LoVo (cell line): ENCODE measurements at places on chromosomes 5 and 9.
A peak's percentile ranks its signal among the peaks of the same experiment; 100 is the strongest.

GRCh38 chr9:10130061-10130675 is 482.6 kb downstream of the PTPRD start:
- no peak for DNase-seq

- peak; percentile 36 for DNase-seq
Observed at GRCh38 chr5:148791334-148791667, 35.1 kb upstream of the ADRB2 start.

GRCh38 chr5:52928689-52929088 is 60.5 kb upstream of the ITGA2 start:
- DNase-seq, result no peak

- no peak for DNase-seq
Observed at GRCh38 chr5:110769000-110769681, 30.3 kb downstream of the SLC25A46 start.

DNA sequence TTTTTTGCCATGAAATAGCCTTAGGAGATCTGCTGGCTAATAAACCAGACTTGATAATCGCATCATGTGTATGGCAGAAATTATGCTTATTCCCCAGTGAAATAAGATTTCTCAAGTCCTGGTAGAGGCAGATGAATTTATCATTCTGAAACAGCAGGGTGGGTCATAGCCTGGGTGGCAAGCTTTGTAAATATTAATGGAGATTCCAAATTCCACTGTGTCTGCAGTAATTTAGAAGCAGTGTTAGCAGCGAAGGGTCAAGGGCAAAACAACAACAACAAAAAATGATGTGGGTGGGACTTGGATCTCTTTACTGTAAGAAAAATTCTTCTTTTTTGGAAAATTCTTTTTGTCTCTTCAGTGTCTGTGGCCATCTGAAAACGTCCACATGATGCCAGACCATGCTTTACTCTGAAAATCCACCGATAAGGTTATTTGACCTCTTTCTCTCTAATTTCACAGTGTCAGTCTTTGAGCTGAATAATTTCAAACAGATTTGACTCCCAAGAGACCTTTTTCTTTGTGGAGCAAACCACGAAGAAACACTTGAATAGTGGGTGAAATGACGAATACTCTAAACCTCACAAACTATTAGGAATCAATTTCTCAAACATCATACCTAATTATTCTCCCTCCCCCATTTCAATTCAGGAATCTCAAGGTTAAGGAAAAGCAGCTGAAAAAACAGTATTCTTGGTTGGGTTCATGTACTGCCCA is 106.0 kb upstream of the RPS23 start:
- DNase-seq, result no peak

- no peak for DNase-seq
Observed at GRCh38 chr5:142078706-142079105, 29.9 kb upstream of the NDFIP1 start.

DNA sequence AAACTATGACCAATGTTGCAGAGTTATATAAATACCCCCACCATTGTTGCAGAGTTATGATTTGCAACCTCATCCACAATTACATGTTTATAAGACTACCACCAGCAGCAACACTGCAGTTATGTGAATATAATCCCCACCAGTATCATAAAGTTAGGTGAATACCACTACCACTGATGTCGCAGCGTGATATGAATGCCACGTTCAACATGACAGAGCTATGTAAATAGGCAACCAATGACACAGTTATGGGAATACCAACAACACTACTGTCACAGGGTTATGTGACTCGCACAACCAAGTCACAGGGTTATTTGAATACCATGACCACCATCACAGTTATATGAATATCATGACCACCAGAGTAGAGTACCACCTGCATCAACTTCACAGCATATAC is 63.9 kb downstream of the SHC3 start:
- DNase-seq, result no peak

DNA sequence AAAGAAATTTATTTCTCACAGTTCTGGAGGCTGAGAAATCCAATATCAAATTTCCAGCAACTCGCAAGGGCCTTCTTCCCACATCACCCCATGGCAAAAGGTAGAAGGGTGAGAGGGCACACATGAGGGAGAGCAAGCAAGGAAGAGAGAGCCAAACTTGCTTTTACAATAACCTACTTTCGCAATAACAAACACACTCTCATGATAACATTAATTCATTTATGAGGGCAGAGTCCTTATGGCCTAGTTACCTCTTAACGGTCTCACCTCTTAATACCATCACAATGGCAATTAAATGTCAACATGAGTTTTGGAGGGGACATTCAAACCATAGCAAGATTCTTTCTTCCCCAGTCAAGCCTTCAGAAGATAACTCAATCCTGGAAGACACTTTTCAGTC is 11.6 kb upstream of the HRH2 start:
- no peak for DNase-seq

DNA sequence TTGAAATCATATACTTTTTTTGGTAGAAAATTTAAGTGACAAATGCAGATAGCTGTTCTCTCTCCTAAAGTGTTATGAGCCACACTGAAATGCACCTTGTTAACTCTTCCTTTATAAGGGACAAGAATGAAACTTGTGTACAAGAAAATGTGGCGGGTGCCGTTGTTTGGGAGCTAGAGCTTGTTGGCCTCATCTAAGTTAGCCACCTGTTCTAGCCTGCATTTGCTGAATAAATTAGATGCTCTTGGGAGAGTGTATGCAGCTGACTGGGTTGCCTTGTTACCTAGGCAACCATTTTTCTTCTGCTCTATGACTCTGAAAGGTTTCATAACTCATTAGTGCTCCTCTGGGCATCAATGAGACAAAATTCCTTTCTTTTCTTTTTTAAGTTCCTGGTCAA is 174.3 kb downstream of the TAF11L14 start:
- DNase-seq, result no peak

- DNase-seq, result no peak
Observed at GRCh38 chr5:88263349-88263748, 5.3 kb downstream of the TMEM161B start.

DNA sequence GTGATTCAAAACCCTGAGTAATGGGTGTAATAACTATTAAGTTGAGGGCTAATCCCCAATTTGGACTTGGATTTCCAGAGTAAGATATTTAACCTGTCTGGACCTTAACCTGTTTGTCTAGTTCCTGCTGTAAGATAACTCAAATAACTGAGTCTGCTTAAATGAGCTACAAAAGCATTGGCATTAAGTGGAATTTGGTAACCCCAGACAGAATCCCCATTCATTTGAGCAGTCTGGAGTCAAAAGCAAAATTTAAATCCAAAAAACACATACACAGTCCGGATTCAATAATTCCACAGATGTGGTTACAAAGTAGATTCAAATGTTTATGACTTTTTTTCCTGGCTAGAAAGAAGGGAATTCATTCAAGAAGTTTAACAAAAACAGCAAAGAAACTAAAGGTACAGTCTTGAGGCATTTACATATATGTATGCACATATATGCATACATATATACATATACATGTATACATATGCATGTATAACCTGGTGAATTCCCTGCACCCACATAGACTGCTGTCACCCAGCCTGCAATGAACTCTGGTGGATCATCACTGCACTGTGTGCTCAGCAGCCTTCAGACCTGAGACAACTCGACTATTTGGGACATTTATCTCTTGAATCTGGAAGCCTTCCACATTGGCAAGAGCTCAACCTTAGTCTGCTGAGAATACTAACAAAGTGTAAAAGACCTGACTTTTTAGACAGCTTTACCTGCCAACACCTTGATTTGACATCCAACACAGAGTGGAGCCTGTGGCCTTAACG is 205.4 kb downstream of the LURAP1L start:
- no peak for DNase-seq

DNA sequence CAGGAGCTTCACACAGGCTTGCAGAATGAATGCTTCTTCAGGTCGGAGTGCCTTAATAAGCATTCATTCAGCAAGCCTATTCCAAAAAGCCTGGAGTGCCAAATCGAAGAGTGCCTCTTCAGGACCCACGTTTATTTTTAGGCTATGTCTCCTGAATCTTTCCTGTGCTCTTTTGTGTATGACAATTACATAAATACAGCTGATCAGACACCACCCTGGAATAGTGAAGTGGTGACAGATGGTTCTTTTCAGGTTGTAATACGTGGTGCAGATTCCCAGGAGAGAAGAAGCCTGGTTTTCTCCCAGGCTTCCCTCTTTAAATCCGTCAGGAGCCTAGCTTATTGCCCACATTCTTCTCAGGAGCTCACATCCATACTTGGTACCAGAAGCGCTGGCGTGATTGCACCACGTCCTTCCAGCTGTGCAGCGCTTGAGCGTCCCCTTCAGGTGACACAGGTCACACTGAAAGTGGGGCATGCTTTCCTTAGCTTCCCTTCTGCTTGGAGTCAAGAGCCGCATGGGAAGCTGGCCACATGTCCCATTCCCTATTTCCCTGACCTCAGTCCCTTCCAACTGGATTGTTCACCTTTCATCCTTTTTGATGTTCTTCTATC is 123.1 kb downstream of the ADCY2 start:
- DNase-seq, result no peak

- peak; percentile 32 for DNase-seq
Observed at GRCh38 chr5:177256296-177256695, 47.2 kb downstream of the RAB24 start.

DNA sequence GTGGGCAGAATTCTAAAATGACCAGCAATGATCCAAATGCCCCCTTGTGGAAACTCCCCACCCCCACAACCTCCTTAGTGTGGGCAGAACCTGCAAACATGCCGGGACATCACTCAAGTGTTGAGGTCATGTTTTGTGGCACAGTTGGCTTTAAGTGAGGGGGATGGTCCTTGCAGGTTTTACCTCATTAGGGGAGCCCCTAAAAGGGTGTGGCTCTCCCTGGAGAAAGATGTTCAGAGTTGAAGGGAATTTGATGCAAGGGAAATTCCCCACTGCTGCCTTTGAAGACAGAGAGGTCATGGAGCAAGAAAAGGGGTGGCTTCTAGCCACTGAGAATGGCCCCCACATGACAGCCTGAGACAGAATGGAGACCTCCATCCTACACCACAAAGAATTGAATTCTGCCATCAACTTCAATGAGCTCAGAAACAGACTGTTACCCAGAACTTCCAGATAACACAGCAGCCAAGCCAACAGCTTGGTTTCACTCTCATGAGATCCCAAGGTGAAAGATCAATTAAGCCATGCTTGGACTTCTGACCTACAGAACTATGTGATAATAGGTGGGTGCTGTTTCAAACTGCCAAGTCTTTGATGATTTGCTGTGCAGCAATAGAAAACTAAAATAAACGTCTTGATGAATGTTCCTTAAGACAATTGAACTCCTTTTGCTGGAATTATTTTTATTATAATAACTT is 103.4 kb downstream of the MED10 start:
- no peak for DNase-seq

DNA sequence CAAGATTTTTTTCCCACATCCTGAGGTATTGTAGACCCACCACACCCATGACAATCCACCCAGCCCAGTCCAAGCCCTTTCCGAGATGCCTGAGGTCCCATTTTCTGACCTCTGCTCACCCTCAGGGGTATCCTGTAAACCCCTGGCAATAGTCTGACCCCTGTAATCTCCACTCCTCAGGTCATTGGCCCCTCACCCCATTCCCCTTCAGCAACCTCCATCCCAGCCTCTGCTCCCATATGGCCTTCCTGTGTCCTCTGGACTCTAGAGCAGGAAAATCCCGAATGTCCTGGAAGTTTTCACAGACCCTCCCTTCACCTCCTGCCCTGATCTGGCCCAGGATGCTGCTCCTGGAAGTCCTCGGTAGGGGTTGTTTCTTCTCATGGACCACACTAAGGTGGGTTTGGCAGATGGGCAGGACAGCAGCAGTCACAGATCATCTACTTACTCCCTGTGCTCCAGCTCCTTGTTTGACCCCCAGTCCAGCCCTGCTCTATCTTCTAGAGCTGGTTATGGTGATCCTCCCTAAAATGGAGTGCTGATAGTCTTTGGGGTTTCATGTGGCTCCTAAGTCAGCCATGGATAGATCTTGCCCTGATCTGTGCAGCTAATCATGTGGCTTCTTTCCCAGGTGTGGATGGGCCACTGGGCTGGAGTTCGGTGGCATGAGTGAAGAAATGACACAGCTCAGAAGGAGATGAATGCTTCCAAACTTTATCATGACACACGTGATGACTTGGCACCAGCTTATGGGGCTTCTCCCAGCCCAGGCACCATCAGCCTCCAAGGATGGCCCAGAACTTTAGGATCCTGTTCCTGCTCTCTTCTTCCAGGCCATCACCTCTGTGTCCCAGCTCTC is 12.0 kb upstream of the ACSL6 start:
- DNase-seq, result no peak

DNA sequence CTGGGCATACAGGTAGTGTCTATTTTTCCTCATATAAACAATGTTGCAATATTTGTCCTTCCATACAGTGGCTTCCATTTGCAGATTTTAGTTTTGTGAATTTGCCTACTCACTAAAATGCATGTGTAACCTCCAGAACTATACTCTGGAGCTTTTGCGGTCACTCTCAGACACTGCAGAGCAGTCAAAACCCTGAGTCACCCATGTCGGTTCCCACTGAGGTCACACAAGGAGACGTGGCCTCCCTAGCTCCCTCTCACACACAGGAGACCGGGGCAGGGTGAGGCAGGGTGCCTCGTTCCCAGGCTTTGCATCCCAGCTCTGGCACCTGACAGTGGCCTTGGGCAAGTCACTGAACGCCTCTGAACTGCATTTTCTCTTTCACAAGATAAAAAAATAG is 55.5 kb upstream of the ZNF354A start:
- no peak for DNase-seq

DNA sequence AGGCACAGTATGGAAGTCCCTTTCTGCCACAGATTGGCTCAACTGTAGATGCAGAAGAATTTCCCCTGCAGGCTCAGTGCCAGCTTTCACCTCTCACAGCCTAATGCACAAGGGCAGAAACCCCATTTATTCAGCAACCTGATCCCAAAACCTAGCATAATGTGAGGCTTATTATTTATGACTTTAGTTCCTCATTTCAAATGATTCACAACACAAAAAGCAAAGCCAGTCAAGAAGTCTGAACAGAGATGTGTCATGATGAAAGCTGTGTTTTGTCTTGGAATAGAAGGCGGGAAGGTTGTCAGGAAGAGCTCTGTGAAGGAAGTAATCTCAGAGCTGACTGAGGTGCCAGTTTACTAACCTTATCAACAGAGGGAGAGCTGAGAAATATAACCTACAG is 369.7 kb downstream of the LRRC70 start:
- DNase-seq, result no peak

DNA sequence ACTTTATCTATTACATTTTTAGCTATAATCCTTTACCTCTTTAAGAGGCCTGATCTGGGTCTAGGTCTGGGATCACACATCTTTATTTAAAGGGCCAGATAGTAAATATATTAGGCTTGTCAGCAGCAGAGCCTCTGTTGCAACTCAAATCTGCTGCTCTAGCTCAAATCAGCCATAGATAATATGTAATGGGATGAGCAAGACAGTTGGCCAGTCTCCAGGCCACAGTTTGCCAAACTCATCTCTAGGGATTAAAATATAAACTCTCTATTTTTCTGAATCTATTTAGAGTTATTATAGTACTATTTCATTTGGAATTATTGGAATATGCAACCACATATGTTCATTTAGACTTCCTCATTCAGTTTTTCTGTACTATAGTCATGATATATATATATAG is 115.9 kb upstream of the MINAR2 start:
- DNase-seq, result no peak

DNA sequence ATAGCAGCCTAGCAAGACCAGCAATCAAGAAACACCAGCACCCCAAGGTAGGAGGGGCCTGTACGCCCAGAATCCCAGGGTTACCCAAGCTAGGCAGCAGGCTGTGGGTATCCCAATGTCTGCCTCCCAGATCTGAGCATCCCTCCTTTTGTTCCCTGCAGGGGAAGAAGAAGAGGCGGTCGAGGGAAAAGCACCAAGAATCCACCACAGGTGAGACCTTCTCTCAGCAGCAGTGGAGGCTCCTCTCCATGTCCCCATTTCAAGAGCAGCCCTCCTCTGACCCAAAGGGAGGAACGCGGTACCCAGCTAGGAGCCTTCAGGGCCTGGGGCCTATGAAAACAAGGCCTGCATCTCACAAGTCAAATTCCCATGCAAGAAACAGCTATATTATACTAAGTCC is 28.9 kb downstream of the TCF7 start:
- no peak for DNase-seq
